Osteocyte (in vitro differentiated cells): ENCODE measurements at places on chromosomes 5 and 9. TPM values are rescaled to one million over a fixed set of nuclear protein-coding genes. Genes with fewer than 3 reads are reported as not detected.

GRCh38 chr9:134431095-134431494 is 104.8 kb downstream of the RXRA start:
- no peak overlapping the region for H3K4me3 ChIP-seq
- no peak for DNase-seq
- H3K36me3 ChIP-seq: peaks cover 12% of the 10 kb centered on the region
- H3K27ac ChIP-seq: peak overlapping the region; percentile 52
- no peaks in the 10 kb centered on the region for H3K27me3 ChIP-seq
- H3K4me1 ChIP-seq: peaks cover 36% of the 10 kb centered on the region

GRCh38 chr9:121771418-121771817 is 120.0 kb downstream of the DAB2IP start:
- H3K27me3 ChIP-seq: no peaks in the 10 kb centered on the region
- no peak for DNase-seq
- peak overlapping the region; percentile 70 for H3K27ac ChIP-seq
- no peak overlapping the region for H3K4me3 ChIP-seq

DNA sequence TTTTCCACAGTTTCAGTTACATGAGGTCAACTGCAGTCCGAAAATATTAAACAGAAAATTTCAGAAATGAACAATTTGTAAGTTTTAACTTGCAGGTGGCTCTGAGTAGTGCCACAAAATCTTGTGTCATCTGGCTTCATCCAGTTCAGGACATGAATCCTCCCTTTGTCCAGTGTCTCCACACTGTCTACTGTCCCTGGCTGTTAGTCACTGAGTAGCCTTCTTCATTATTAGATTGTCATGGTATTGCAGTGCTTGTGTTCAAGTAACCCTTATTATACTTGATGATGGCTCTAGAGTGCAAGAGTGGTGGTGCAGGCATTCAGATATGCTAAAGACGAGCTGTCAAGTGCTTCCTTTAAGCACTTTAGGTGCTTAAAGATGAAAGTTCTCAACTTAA is 65.3 kb downstream of the CFAP95 start:
- H3K27me3 ChIP-seq: no peaks in the 10 kb centered on the region
- peaks cover 6% of the 10 kb centered on the region for H3K36me3 ChIP-seq
- no peak overlapping the region for H3K27ac ChIP-seq
- no peak overlapping the region for H3K4me3 ChIP-seq
- no peak for DNase-seq

DNA sequence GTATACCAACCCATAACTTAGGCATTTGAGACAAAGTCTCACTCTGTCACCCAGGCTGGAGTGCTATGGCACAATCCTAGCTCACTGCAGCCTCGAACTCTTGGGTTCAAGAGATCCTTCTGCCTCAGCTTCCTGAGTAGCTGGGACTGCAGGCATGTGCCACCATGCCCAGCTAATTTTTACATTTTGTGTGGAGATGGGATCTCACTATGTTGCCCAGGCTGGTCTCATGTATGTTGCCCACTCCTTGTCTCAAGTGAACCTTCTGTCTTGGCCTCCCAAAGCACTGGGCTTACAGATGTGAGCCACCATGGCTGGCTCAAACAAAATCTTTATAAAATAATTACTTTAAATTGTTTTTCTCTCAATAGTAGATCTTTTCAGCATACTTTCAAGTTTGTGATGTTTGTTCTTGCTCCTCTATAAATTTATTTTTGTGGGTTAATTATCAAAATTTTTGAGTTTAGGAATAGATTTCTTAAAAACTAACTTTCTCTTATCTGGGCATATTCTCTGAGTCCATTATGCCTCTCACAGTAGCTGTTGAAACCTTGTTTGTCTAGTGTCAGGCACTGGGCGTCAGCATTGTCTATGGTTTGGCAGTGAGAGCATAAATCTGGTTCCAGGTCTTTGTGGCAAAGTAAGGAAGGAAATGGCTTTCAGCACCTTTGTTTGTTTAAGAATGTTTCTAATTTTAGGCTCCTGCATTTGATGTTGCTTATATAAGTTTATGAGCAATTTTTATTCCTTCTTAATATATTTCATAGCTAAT is 38.7 kb downstream of the NLN start:
- no peak overlapping the region for H3K4me3 ChIP-seq
- peaks cover 2% of the 10 kb centered on the region for H3K4me1 ChIP-seq
- DNase-seq: no peak
- H3K27me3 ChIP-seq: no peaks in the 10 kb centered on the region
- no peak overlapping the region for H3K27ac ChIP-seq

DNA sequence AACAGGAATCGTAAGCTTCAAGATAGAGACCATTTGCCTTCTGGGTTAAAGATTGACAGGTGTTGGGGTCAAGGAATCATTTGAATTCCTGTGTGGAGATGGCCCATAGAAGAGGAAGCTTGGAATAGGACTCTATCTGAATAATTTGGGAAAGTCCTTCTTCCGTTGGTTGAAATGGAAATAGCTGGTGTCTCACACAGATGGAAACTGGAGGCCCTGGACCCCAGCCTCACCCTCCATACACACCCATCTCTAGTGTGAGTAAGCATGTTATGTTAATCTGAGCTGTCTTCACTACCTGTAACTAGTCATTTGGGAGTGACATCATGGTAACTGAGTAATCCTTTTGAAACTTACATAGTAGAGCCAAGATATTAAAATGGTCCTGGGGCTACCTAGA is 184.4 kb downstream of the CD180 start:
- no peaks in the 10 kb centered on the region for H3K27me3 ChIP-seq
- H3K4me3 ChIP-seq: no peak overlapping the region
- no peak for DNase-seq
- H3K27ac ChIP-seq: no peak overlapping the region
- peaks cover 38% of the 10 kb centered on the region for H3K4me1 ChIP-seq

- peaks cover 6% of the 10 kb centered on the region for H3K4me1 ChIP-seq
- no peak overlapping the region for H3K27ac ChIP-seq
- peaks cover 21% of the 10 kb centered on the region for H3K36me3 ChIP-seq
- H3K27me3 ChIP-seq: no peaks in the 10 kb centered on the region
These were observed 69.3 kb downstream of the SNX30 start for GRCh38 chr9:112819635-112820496.

GRCh38 chr5:15959370-15960164 is 220.0 kb downstream of the MARCHF11 start:
- no peaks in the 10 kb centered on the region for H3K4me1 ChIP-seq
- no peak overlapping the region for H3K4me3 ChIP-seq
- no peak overlapping the region for H3K27ac ChIP-seq
- H3K36me3 ChIP-seq: no peaks in the 10 kb centered on the region

Gene C5orf63
- total RNA-seq: 0.08 and 0.24 TPM in 2 replicates

Gene NRG2
- total RNA-seq: 0.86 and 1.5 TPM in 2 replicates

Gene GIN1
- 4.1 and 5.2 TPM in 2 replicates for total RNA-seq

Gene OBP2B
- total RNA-seq: not detected in 2 replicates

Gene F12
- 1.0 and 1.5 TPM in 2 replicates for total RNA-seq

Gene SHISAL2B
- total RNA-seq: not detected in 2 replicates

Gene WHRN
- total RNA-seq: 11.0 and 12.0 TPM in 2 replicates

Gene CDC20B
- total RNA-seq: not detected in 2 replicates

Gene CDX1
- total RNA-seq: 0.71 and 1.0 TPM in 2 replicates

Gene YTHDC2
- total RNA-seq: 21.7 and 22.7 TPM in 2 replicates
